Spleen (tissue), 13 donors: ENCODE measurements at places on chromosomes 4 and X.

DNA sequence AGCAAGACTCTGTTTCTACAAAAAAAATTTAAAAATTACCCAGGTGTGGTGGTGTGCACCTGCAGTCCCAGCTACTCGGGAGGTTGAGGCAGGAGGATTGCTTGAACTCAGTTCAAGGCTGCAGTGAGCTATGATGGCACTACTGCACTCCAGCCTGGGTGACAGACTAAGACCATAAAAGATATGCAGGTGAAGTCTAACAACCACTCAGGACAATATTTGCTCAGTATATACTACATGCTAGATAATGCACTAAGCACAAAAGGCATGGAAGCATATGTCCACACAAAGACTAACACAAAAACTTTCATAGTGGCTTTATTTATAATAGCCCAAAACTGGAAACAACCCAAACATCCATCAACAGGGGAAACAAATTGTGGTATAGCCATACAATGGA is 57.7 kb upstream of the TXK start:
- DNase-seq = no peak

DNA sequence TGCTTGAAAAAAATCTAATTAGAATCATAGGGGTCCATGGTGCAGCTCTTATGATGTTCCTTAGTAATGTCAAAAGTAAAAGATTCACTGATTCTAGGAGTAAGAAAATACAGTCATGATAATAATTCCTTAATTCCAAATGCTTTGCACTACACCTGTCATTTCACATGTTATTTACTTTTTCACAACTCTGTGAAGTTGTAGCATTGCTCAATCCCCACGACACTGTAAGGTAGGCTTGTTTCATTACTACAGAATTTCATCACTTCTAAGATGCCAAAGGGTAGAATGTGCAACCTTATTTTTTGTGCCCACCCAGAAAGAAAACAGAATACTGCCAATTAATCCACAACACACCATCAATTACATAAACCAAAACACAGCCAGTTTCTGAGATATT is 46.1 kb upstream of the LNX1 start:
- DNase-seq = no peak

GRCh38 chr4:153266988-153267387 is 62.7 kb downstream of the TRIM2 start:
- no peak for DNase-seq

GRCh38 chr4:129823105-129823504 is 727.2 kb downstream of the C4orf33 start:
- DNase-seq = no peak

DNA sequence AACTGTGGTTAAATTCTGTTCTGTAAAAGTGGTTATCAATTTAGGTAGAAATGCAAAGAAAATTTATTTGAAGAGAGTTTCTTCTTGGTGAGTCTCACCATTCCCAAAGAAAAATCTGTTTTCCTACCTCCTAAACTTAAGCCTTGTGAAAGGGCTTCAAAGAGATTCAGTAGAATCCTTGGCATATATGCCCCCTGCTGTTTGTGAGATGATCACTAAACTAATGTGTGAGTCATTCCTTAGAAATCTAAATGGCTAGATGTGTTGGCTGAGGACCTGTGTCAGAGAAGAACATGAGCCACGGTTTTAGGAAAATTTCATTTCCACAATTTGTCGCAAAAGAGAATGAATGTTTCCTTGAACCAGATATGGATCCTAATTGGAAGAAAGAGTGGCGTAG is 260.9 kb downstream of the SLC7A11 start:
- no peak for DNase-seq

DNA sequence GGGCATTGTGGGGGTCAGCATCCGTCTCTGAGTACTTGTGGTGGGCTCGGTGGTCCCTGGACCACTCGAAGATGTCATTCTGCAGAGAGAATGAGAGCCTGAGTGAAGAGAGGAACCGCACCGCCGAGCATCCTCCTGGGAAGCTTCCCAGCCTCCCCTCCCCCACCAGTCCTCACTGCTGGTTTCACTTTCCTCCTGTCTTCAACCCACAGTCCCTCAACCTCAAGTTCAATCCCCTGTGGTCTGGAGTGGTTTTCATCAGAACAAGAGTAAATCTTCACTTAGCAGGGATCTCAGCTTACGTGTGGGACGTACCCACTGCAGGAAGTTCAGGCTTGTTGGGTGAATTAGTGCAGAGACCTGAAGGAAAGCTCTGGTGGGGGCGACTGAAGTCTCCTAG is 117.8 kb downstream of the SCD5 start:
- no peak for DNase-seq

DNA sequence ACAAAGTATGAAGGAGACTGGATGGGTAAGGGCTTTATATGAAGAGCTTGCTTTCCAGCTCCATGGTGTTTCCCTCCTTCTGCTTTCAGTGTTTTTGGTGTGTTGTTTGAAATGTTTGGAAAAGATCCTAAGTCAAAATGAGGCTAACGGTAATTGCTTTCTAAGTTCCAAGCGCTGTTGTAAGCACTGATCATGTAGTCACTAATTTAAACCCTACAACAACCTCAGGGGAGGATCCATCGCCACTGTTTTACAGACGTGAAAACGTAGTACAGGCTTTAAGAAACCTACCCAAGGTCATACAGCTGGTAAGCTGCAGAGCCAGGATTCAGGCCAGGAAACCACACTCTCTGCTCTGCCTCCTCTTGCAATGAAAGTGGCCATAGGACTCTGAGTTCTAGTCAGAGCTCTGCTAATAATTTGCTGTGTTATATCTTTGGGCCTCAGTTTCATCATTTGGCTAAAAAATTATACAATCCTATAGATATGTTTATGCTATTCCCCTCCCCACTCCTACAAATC is 102.9 kb upstream of the PGRMC2 start:
- no peak for DNase-seq

DNA sequence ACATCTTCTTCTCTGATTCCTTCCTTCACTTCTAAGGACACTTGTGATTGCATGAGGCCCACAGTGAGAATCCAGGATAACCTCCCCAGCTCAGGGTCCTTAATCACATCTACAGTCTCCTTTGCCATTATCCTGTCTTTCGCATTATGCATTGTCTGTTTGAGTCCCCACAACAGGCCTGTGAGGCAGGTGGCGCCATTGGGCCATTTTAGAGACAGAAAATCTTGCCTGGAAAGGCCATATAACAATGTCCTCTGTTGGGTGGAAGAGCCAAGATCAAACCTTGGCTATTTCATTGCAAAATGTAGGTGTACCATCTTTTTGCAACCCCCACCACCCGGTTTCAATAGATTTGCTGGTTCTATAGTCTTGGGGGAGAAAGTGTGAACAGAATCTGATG is 11.8 kb upstream of the DCUN1D4 start:
- peak; percentile 80 for DNase-seq

DNA sequence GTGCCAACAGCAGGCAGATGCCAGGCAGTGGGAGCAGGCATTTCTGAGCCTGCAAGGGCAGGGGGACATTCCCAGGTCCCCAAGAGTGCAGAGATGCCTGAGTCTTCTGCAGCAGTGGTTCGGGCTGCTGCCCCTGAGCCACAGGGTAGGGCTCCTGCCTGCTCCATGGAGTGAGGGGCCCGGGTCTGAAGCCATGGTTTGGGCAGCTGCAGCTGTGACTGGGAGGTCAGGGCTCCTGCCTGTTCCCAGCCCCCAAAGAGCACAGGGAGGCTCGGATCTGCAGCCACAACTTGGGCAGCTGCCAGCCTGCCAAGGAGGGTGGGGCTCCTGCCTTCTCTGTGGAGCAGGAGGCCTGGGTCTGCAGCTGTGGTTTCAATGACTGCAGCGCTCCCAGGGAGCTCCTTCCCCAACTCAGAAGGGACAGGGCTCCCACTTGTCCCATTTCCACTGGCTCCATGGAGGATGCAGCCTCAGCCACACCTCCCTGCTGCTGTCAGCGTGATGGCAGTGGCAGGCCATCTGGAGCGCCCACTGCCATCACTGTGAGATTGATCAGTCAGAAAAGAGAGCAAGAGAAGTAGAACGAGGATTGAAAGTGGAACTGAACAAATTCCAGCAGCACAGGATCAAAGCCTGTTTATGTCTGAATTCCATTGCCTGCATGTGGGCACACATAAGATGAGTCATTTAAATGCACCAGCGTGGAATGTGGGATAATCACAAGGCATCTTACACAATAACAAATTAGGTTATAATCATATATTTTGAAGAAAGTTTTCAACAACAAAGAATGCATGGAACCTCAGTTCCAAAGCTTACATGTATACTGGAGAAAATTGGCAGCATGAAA is 93.1 kb upstream of the CXorf51A start:
- no peak for DNase-seq

DNA sequence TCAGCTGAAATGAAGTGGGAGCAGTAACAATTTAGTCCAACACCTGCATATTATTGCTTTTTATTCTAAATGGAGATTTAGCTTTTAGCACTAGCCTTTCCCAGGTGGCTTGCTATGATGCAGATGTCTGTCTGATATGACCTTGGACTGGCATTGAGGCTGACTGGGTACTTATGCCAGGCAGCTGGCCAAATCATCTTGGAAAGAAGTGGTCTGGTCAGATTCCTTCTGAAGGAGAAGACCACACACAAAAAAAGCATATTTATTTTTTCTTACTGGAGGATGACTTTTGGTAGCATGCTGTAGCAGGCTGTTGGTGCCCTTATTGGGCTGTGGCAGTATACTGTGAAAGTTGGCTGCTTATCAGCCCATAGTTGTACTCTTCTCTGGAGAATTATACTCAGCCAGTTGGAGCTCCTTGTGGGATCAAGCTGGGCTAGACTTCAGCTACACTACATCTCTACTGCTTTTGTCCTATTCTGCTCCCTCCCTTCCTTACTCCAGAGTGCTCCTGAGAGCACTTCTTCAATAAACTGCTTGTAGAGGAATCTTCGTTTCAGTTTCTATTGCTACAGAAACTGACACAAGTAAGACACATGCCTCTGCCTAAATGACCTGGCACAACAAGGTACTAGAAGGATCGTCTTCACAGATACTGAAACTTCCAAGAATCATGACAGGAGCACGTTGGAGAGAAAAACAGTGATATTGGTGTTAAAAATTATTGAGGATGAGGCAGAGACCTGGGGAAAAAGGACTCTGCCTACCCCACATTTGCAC is 196.8 kb upstream of the RPS6KA3 start:
- DNase-seq = no peak

DNA sequence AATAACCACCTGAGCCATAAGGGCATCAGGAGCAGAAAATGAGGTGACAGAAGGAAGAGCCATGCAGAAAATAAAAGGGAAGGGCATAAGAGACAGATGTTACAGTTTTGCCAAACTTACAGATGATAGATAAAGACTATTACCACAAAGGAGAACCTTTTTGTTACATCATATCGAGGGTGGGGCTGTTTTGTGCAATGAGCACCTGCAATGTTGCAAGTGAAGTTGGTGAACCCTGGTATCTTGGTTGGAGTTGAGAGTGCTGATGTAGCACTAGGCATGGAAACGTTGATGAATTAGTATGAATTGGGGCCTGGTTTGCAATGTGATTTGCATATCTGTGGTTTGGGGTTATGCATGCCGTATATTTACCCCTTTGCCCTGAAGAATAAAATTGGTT is 119.8 kb upstream of the TEX13D start:
- no peak for DNase-seq

DNA sequence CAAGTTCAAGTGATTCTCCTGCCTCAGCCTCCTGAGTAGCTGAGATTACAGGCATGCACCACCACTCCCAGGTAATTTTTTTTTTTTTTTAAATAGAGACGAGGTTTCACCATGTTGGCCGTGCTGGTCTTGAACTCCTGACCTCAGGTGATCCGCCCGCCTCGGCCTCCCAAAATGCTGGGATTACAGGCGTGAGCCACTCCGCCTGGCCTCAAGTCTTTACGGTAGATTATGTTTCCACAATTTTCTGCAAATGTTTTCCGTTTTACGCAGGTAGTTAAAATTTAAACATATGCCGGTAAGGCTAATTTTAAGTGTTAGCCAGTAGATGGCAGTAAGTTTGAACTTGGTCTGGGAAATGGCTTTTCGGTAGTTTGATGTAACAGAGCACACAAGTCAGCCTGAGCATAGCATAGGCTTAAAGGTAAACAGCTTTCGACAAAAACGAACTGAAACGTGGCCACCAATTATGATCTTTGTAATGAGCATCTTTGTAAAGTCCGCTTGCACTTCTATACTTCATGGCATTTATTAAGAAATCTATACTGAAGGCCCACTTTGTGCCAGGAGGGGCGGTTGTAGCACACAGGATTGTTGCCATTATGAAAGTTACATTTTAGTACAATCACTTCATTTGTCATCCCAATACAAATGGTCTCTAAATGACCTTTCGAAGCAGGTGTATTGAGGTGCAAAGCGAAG is 31.1 kb downstream of the CCKAR start:
- DNase-seq = no peak

DNA sequence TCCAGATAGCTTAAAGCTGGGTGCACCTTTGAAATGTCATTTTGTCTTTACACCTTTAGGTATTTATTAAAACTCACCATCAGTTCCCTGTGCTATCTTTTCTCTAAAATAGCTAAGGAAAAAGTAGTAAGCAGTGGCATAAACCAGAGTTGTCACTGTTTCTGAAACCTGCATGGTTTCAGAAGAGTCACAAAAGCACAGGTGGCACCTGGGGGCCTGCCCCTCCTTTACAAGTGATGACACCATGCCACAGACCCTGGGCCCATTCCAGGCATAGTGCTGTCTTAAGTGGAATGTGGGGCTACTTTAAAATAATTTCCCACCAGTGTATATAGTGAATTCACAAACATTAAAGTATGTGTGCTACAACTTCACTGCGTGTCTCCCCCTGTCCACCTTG is 47.8 kb downstream of the DCUN1D4 start:
- DNase-seq = no peak

DNA sequence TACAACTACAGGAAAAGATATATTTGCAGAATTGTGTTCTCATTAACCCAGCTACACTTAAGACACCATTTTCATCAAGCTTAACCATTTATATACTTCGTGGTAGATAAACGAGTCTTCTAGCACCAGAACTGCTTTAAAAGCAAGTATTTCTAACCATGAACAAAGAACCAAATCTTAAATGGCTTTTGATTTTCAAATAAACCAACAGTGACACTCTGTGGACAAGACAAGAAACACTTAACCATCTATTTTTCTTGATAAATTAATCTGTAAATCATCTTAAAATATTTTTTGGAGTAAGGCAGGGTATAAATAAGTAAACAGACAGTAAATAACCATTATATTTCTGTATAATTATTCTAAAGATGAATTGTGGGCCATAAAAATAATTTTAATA is 10.2 kb downstream of the BEND2 start:
- no peak for DNase-seq

DNA sequence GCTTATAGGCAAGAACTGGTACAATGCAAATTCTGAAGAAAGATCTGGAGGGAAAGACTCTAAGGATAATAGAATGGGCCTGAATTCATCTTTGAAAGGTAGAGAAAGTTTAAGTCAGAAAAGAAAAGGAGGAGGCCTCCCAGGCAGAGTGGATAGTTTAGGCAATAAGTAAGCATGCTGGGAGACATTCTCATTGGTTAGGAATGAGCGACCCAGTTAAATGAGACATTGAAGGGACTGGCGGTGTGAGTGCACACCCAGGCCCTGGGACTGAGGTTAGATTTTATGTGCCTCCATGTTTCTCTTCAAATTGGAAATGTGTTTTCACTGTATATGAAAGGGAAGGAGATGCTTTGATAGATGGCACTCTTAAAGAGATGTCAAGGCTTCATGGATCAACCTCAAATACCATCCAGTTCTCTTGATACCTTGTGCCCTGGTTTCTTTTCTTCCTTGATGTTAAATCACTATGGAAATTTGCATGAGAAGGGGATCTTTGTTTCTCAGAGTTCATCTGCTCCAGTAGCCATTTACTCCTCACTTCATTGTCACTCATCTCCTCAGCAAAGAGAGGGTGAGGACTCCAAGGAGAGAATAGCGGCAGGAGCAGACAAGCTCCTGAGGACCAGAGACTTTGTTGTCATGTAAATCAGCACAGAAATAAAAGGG is 584.2 kb upstream of the INTU start:
- no peak for DNase-seq

- no peak for DNase-seq
Measured at GRCh38 chr4:153063490-153063889, 127.4 kb downstream of the FHDC1 start.
